CD4-positive, CD25-positive, alpha-beta regulatory T cell (primary cell): ENCODE measurements at places on chromosomes 7 and 10. TPM values are rescaled to one million over a fixed set of nuclear protein-coding genes. Genes with fewer than 3 reads are reported as not detected.

GRCh38 chr7:1977059-1977875, 255.5 kb downstream of the MAD1L1 start:
- no peak for DNase-seq

Gene LANCL2
- total RNA-seq: 7.6 TPM

Gene CNPY1
- total RNA-seq: not detected

- peak; percentile 15 for DNase-seq
Measured at GRCh38 chr10:26721561-26721960, 24.1 kb downstream of the PDSS1 start.

Gene CRPPA
- total RNA-seq: 0.17 TPM

GRCh38 chr7:102457352-102457924, 7.2 kb downstream of the ALKBH4 start:
- no peak for DNase-seq

- DNase-seq: no peak
Measured at GRCh38 chr7:106339513-106340246, 54.9 kb upstream of the NAMPT start.
